ENCODE measurements at places on chromosomes 16 and 17.
A peak's percentile ranks its signal among the peaks of the same experiment; 100 is the strongest.

DNA sequence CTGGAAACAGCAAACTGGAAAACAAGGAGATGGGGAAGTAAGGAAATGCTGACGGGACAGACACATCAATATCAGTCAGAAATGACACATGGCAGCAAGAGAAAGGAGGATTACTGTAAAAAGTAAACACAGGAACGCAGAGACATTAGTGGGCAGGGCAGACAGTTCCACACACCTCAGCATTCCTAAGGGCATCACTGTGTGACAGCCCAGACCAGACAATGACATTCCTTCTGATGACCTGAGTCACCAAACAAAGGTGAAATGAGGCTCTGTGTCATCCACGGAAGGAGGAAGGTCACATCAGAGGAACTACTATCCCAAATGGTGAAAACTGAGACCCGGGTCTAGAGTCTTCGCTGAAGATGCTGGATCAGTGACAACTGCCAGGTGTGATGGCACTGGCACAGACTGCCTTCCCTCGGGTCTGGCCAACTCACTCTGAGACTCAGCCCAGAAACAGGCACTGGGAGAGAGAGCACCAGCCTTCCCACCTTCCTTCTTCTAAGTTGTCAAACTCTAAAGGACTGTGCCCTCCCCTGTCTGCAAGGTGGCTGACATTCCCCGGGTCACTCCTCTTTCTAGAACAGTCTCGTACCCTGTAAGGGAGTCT, 36.7 kb downstream of the TK2 start:
- DNase-seq, result no peak

- no peak for DNase-seq
Measured at GRCh38 chr16:30054451-30054850, 11.1 kb upstream of the ALDOA start.

- no peak for DNase-seq
Measured at GRCh38 chr16:22189473-22190080, 16.5 kb upstream of the EEF2K start.

DNA sequence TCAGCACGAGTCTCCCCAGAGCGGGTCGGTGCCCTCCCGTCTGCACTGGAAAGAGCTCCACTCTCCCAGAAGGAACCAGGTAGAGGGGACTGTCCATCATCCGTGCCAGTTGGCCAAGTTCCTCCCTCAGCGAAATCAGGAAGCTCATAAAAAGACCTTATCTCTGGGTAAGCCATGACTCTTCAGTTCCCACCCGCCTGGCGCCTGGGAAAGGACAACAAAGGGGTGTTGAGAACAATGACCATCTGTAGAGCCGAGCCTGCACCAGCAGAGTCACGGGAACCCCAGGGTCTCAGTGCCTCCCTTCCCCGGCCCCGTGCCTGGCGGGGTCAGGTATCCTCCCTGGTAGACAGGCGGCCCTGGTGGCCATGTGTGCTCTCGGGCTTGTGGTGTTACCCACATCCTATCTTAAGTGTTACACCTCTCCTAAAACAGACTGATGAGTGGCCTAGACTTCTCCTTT, 190.7 kb downstream of the AXIN2 start:
- DNase-seq, result no peak

DNA sequence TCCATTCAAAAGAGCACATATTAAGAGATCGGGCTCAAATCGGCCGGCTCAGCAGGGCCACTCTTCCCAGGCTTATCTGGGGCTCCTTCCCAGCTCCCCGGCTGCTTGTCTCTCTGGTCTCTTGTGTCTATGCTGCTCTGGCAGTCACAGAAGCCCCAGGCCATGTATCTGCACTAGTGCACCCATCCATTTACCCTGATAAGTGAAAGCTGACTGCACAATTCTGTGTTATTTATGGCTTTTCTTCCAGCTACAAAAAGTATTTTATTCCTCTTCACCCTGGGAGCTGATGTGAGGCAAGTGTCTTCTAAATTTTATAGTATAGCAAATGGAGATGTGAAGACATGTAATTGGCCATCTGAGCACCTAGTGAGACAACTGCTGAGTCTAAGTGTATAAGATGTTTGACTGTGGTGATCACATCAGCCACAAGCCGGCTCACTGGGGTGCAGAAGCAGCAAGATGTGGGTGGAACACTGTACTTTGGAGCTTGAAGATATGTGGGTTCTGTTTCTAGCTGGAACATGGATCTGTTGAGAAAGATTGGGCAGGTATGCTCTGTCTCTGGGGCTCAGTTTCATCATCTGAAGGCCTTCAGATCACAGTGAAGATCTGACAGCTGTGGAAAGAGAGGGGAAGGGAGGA, 78.1 kb upstream of the MPHOSPH6 start:
- DNase-seq, result no peak

GRCh38 chr17:51132964-51133319, 12.3 kb upstream of the SPAG9 start:
- no peak for DNase-seq

DNA sequence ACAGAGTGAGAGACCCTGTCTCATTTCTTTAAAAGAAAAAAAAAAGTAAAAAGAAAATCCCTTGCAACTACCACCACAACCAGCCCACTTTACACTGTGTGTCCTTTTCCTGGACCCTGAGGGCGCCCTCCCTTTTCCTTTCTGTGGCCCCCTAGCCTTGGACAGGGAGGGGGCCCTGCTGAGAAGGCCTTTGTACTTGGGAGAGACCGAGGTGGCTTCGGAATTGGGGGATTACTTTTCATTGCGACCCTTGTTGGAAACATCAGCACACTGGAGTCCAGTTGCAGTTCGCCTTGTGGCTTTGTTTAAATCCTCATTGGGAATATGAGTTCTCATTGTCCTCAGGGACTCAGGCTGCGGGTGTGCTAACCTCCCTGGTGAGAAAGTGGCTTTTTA, 9.4 kb upstream of the DNASE1 start:
- DNase-seq, result no peak

DNA sequence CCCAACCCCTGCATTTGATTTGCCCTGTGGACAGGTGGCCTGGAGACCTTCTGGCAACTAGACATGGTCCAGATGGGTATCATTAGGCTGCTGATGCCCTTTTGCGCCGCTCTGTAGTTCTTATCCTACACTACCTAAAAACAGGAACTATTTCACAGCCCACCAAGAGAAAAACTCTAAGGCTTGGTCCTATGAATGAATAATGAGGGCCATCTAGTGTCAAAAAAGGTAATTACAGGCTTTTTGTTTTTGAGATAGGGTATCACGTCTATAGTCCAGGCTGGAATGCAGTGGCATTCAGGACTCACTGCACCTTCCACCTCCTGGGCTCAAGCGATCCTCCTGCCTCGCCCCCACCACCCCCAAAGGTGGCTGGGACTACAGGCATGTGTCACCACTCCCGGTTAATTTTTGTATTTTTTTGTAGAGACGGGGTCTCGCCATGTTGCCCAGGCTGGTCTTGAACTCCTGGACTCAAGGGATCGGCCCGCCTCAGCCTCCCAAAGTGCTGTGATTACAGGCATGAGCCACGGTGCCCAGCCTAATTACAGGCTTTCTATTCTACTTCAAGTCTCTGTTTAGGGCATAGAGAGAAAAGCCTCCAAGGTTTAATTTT, 20.9 kb downstream of the COIL start:
- peak; percentile 75 for DNase-seq

DNA sequence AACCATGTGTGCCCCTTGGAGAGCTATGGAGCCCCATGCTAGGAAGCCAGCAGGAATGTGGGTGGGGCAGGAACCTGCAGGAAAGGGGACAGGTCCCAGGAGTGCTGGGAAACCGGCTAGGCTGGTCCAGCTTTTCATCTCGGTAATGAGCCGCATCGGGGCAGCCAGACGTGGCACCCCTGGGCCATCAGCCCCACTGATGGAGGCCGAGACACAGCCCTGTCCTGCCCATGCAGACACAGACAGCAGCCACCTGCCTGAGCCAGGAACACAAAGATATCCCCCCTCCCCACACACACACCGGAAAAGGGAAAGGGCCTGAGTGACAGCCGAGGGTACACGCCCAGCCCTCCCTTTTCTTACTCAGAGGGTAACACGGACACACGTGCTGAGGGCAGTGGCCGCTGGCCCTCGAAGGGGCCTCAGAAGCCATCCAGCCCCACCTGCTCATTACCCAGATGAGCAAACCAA, 18.1 kb downstream of the PPL start:
- DNase-seq, result peak; percentile 90

DNA sequence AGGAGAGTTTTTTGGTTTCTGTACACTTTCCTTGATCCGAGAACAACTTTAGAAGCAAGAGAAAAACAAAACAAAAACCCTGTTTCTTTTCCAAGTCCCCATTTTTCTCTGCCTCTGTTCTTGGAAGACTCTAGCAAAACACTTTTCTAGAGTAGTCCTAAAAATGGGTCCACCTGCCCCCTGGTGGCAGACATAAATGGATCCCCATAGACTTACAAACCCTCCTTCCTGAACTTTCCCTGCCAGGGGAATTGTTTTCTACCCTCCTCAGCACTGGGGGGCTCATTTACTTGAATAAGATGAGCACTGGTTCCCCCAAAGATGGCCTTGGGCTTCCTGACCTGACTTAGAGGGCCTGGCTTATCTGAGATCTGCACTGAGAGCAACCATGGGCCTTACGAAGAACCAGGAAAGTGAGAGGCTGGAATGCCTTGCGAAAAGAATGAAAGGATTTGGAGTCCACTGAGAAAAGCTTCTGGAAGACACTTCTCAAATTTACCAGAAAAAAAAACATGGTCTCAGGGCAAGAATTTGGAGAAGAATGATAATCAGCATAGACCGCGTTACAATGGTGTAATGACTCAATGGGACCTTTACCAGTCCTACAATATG, 48.0 kb upstream of the CDYL2 start:
- no peak for DNase-seq

DNA sequence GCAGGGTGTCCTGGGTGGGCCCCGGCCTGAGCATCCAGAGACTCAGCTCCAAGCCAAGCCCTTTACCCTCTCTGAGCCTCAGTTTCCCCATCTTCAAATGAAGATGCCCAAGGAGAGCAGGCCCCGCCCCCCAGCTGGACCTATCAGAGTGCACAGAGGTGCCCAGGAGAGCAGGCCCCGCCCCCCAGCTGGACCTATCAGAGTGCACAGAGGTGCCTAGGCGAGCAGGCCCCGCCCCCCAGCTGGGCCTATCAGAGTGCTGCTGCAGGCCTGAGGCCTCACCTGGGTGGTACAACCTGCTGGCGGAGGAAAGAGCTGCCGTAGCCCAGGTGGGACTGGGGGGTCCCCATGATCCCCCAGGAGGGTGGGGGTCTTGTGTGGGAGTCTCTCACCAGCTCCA, 3.4 kb upstream of the SSTR5 start:
- no peak for DNase-seq

DNA sequence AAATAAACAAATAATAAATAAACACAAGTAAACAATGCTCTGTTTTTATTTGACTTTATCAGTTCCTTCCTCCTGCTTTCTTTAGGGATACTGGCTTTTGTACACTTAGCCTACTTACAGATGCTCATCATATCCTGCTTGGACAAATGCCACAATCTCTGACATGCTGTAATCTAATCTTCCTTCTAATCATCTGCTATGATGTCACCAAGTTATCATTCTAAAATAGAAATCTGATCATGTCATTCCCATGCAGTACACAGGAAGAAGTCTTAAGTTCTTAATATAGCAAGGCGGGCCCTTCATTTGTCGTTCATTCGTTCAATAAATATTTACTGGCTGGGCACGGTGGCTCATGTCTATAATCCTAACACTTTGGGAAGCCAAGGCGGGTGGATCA, 9.1 kb upstream of the UBB start:
- DNase-seq, result peak; percentile 63

DNA sequence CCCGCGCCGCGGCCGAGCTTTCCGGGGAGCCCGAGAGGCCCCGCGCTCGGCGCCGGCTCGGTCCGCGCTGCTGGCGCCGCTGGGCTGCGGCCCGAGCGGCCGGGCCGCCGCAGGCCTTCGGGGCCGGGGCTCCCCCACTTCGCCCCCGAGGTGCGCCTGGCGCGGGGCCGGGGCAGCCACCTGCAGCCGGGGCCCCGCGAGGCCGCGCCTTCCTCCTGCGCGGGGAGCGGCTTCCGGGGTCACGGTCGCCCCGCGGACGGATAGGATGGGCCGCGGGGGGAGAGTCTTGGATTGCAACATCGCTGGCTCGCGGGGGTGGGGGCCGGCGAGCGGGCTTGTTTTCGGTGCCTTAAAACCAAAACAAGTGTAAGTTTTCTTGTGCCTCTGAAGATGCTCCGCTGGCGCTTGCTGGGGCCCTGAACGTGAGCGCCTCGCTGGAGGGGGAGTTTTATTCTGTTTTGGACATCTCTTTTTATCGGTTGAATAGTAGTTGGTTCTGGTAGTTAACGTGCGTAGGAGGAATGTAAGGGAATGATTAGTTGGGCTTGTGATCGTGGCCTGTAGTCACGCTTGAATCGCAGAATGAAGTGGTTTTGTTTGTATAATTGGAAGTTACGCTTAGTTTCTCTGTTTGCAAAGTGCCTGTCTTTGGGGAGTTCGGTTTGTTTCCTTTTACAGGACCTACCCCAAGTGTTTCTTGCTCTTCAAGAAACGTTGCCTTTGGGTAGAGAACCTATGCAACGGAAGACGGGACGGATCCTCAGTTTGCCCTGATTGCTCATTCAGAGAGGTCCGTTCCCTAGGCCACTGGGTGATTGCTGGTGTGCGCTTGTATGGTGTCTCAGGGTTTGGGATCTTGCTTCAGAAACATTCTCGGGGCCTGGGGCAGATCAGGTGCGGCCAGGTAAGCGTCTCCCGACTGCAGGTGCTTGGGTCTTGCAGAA, 724 bp downstream of the UBE2I start:
- DNase-seq, result no peak

- no peak for DNase-seq
Measured at GRCh38 chr17:63398680-63399079, 47.4 kb downstream of the CYB561 start.

- no peak for DNase-seq
Measured at GRCh38 chr16:4515611-4516233, 22.9 kb downstream of the CDIP1 start.

DNA sequence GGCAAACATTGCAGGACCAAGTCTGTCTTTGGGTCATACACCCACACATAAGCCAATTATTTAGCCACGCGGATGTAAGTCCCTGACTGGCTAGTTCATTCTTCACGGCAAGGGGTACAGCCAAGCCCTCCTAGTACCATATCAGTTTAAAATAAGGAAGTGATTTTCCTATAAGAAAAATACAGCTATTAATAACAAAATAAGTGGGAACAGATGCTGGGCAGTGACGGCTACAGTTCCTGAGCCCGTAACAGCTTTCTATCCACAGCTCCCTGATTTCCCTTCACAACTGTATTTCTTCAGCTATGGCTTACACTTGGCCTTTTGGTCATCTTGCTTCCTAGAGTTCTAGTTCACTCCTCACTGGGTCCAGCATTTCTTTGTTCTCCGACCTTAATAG, 542.4 kb upstream of the C16orf82 start:
- DNase-seq, result no peak

DNA sequence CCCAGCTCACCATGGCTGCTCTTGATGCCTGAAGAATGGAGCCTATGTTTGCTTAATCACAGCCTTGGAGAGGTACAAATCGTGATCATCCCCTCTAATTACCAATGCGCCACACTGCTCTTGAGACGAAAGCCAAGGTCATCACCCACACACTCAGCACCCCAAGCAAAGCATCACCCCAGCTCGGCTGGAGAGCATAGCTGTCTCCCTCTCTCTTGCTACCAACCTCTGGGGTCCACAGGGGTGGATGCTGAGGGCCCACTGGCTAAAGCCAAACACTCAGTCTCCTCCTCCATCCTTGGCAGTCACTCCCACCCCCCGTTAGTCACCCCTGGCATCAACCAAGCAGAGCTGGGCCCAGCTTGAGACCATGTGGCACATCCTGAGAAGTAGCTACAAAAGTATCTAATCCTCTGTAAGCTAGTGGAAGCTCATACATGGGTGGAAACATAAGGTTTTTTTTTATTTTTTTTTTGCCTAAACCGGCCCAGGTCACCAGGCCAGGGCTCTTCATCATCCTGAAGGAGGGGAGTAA, 44.8 kb downstream of the PIMREG start:
- DNase-seq, result no peak
